ENCODE measurements at places on chromosomes 6 and 20.

DNA sequence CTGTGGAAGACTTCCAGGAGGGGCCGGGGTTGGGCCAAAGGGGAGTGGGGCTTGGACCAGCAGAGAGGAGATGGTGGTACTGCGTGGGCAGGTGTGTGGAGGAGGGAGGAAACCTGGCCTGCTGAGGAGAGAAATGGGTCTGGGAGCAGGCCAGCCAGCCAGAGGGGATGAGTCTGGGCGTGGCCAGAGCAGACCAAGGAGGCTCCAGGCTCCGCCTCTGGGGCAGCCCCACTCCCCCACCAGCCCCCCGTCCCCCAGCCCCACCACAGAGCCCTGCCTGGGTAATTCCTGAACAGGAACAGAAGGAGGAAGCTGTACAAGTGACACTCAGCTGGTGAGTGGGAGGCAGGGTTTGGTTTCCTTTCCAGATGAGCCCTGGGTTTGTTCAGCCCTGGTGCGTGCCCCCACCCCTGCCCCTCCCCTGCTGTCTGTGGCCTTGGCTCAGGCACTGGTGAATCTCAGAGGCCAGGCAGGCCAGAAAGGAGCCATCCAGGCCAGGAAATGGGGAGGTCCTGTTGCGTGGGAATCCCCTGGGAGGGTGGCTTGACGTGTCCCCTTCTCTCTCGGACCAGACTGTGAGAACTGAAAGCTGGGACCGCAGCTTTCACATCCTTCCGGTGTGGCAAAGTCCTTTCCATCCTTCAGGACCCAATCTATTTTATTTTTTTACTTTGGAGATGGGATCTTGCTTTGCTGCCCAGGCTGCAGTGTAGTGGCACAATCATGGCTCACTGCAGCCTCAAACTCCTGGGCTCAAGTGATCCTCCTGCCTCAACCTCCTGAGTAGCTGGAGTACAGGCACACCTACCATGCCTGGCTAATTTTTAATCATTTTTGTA, 9.4 kb upstream of the SRC start:
- peak; percentile 75 for DNase-seq

GRCh38 chr6:115798229-115798628, 262.5 kb downstream of the FRK start:
- no peak for DNase-seq

GRCh38 chr6:130913120-130913519, 85.9 kb downstream of the SMLR1 start:
- DNase-seq: no peak

DNA sequence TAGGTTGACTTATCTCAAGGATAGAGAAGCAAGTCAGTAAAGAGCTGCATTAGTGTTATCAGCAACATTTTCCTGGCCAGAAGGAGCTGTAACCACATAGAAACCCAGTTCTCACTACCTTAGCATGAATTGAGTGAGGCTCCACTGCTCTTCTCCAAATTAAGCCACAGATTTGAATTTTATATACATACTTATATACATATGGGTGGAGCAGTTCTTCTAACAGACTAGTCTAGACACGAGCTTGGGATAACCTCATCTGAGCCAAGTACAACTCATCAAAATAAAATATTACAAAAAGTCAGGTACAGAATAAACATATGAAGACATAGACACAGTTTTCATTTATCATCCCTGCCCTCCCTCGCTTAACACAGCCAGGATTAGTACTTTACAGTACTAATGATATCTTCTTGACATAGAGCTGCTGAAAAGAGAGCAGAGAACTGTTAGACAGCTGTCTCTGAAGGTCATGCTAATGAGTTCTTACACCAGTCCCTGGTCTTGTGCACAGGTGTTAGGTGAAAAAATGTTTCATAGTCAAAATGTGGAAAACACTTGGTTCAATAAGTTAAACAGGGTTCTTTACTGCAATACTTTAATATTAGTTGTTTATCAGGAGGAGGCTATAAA, 147.4 kb upstream of the HTR1E start:
- DNase-seq: no peak

- no peak for DNase-seq
Observed at GRCh38 chr20:25669826-25670422, 26.7 kb downstream of the ZNF337 start.

DNA sequence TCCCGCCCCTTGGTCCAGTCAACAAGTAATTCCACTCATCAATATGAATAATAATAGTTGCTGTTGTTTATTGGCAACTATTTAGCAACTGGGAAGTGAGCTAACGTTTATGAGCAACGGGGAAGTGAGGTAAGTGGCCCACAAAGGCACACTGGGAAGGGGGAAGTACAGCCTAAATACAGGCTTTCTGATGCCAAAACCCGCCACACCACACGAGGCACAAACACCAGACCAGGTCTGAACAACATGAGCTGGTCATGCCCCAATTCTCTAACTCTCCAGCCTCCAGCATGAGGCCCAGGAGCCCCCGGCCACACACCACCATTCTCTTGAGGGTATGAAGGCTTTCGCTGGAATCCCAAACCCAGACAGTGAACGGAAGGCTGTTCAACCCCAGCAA, 50.8 kb downstream of the PREX1 start:
- DNase-seq: no peak

- DNase-seq: peak; percentile 74
Observed at GRCh38 chr20:18058661-18059467, 1.1 kb upstream of the OVOL2 start.

- DNase-seq: peak; percentile 17
Observed at GRCh38 chr6:127971945-127972391, 71.1 kb upstream of the THEMIS start.

GRCh38 chr6:13535306-13535705, 39.1 kb upstream of the SIRT5 start:
- DNase-seq: no peak

DNA sequence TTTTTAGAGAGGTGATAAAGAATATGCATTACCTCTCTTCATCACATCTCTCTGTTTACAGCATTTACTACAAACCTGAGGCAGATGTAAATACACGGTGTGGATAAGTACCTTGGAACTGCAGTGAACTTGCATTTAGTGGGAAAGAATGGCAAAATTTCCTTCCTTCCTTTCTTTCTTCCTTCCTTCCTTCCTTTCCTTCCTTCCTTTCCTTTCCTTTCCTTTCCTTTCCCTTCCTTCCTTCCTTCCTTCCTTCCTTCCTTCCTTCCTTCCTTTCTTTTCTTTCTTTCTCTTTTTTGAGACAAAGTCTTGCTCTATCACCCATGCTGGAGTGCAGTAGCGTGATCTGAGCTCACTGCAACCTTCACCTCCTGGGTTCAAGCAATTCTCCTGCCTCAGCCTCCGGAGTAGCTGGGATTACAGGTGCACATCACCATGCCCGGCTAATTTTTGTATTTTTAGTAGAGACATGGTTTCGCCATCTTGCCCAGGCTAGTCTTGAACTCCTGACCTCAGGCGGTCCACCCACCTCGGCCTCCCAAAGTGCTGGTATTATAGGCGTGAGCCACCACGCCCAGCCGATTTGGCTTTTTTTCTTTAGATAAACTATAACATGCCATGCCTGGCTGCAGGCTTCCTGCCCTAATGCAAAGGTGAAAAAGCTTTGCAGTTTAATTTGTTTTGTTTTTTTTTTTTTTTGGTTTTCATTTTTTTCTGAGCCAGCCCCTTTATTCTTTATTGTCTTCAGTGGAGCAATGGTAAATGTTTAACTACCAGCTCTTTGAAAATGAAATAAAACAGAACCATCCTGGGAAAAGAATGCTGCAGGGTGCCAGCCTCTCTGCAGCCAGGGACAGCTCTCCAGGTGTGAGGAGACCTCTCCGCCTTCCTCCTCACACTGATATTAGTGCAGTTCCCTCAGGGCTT, 64.2 kb upstream of the NEDD9 start:
- peak; percentile 60 for DNase-seq

DNA sequence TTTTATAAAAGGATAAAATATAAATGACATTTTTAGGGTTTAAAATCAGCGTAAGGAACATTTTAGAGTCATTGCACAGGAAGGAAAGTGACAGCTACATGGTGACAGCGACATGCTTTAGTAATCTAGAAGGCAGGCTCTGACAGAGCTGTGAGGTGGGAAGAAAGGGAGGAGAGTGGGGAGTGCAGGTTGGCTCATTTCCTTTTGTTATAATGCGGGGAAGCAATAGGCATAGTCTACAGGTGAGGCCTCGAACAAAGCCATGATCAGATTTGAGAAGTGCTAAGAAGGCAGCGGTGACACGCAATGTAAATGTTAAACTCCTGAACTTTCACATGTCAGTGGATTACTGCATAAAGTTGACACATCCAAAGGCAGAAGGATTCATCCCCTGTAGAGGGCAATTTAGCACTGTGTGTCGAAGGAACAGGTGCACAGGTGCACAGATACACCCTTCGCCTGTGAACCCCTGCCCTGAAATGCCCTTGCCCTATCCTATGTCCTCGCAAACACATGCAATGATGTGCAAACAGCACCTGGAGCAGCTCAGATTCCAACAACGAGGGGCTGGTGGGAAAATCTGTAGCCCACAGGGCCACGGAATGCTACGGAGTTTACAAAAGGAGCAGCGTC, 32.4 kb upstream of the SMOC2 start:
- no peak for DNase-seq

DNA sequence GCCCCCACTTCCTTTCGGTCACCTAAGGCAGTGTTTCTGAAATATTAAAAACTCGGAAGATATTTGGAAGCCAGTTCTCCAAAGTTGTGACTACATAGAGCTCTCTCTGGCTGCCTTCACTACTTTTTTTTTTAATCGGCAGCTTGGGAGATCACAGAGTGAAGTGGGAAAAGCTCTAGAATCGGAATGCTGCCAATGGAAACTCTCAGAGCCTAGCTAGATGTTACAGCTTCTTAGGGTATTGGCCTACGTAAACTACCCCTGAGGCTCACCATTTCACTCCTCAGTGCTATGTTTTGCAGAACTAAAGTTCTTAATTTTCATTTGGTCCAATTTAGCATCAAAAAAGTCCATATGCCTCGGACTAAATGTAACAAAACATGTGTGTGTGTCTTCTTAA, 14.5 kb downstream of the SERPINB1 start:
- no peak for DNase-seq

GRCh38 chr6:64143101-64143500, 507.5 kb downstream of the PHF3 start:
- no peak for DNase-seq

GRCh38 chr20:22814471-22815205, 220.5 kb upstream of the SSTR4 start:
- DNase-seq: no peak

GRCh38 chr6:159023893-159024292, 20.9 kb downstream of the TAGAP start:
- DNase-seq: no peak

DNA sequence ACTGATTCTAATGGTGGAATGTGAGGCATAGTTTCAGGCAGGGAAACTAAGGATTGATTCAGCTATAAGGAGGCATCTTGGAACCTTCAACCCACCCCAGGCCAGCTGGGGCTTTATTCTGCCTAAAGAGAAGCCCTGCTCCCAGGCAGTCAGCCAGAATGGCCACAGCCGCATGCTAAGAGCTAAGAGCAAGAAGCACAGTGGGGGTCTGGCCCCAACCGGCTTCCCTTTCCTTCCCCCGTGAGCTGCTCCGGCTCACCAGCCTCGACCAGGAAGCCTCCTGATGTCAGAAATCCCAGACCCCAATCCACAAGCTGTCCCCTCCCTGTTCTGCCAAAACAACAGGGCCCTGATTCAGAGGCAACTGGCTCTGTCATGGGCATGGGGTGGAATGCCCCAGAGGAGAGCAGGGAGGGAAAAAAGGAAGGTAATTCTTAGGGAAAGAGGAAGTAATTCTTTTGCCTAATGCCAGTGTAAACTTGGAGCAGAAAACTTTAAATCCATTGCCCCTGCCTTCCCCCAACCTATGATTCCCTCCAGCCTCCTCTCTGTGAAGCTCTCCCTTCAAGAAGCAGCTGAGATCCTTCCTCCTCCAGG, 6.9 kb downstream of the GRM4 start:
- no peak for DNase-seq

DNA sequence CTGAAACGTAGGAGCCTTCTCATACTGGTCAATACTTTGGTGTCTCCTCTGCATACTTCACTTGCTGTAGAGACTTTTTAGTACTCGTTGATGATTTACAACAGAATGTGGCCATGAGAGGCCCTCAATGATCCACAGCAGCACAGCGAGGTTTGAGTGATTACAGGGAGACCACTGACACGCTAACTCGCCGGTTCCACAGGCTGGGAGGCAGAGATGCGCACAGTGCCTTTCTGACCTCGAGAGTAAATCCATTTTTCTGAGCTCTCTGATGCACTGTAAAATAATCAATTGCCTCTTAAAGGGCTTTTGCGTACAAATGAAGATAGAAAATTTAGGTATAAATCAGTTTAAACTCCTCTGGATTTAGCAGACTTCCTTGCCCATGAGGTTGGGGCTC, 56.2 kb upstream of the TBC1D7 start:
- DNase-seq: no peak
